AG20443 (cell line): ENCODE measurements at places on chromosomes 11 and 22.

GRCh38 chr11:62208785-62209144 lies 292 bp downstream of the SCGB2A1 start:
- no peak for DNase-seq

DNA sequence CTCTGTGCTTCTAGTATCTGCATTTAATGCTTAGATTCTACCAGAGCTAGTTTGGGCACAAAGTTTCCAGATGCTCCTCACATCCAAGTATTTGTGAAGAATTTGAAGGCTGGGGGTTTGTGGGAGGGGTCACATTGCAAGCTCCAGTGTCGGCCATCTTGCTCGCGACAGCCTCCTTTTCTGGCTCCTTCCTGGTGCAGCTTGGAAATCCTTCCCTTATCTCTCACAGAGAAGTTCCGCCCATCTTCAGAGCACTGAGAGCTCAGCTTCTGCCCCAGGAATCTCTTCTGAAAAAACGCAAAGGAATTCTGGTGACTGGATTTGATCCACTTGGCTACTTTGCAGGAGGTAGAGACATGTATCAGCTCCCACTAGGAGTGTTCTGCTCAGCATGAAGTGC lies 497.5 kb downstream of the TBC1D22A start:
- DNase-seq = no peak

GRCh38 chr11:64089915-64090805 lies 54.4 kb downstream of the FLRT1 start:
- no peak for DNase-seq

- DNase-seq = no peak
These were observed 27.9 kb downstream of the ATG16L2 start for GRCh38 chr11:72842126-72842525.

- peak; percentile 62 for DNase-seq
These were observed 5.5 kb downstream of the PLET1 start for GRCh38 chr11:112255067-112255720.
